ENCODE measurements at places on chromosomes 5 and 9.

- DNase-seq = no peak
Observed at GRCh38 chr9:4922101-4922500, 63.0 kb upstream of the JAK2 start.

- no peak for DNase-seq
Observed at GRCh38 chr5:61732796-61733195, 400.7 kb downstream of the ZSWIM6 start.

- no peak for DNase-seq
Observed at GRCh38 chr5:98713027-98713426, 60.4 kb upstream of the RGMB start.

- no peak for DNase-seq
Observed at GRCh38 chr5:125333416-125333815, 587.0 kb upstream of the ZNF608 start.

- DNase-seq = no peak
Observed at GRCh38 chr5:983568-983967, 25.0 kb upstream of the NKD2 start.

- DNase-seq = peak; percentile 3
Observed at GRCh38 chr9:28135549-28135948, 562.3 kb upstream of the C9orf72 start.
